ENCODE measurements at places on chromosomes 6 and 20.

DNA sequence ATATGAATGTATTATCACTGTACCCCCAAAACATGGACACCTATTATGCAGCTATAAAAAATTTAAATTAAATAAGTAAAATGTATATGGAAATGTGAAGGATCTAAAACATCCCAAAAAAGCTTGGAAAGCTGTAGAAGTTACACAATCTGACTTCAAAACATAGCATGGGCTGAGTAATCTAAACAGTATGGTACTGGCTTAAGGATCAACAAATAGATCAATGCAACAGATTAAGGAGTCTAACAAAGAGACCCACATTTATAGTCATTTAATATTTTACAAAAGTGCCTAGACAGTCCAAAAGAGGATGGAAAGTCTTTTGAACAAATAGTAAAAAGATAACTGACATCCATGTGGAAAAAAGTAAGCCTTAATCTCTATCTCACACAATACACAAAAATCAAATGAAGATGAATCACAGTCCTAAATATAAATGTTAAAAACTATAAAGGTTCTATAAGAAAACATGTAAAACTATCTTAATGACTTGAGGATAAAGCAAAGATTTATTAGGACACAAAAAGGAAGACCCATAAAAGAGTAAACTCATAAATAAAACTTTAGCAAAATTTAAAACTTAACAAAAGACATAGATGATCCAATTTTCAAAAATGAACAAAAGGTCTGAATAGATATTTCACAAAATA, 46.8 kb downstream of the RANBP9 start:
- DNase-seq: no peak
- H3K27ac ChIP-seq: no peak overlapping the region
- H3K27me3 ChIP-seq: no peaks in the 10 kb centered on the region
- H3K36me3 ChIP-seq: no peaks in the 10 kb centered on the region

- DNase-seq: no peak
- H3K4me1 ChIP-seq: no peaks in the 10 kb centered on the region
- H3K4me3 ChIP-seq: no peak overlapping the region
- no peak overlapping the region for H3K27ac ChIP-seq
- H3K36me3 ChIP-seq: no peaks in the 10 kb centered on the region
Measured at GRCh38 chr6:27288136-27289044, 23.7 kb downstream of the POM121L2 start.

GRCh38 chr6:160437154-160437553, 89.0 kb downstream of the SLC22A3 start:
- H3K27me3 ChIP-seq: no peaks in the 10 kb centered on the region
- DNase-seq: no peak
- peaks cover 12% of the 10 kb centered on the region for H3K36me3 ChIP-seq
- H3K27ac ChIP-seq: no peak overlapping the region

GRCh38 chr6:104477569-104477968, 382.1 kb downstream of the HACE1 start:
- H3K4me1 ChIP-seq: no peaks in the 10 kb centered on the region
- no peak overlapping the region for H3K4me3 ChIP-seq
- no peak overlapping the region for H3K27ac ChIP-seq
- no peak for DNase-seq

GRCh38 chr6:13222048-13222447, 106.3 kb downstream of the TBC1D7 start:
- H3K27ac ChIP-seq: no peak overlapping the region
- no peak for DNase-seq

- DNase-seq: no peak
- no peak overlapping the region for H3K4me3 ChIP-seq
- H3K4me1 ChIP-seq: no peaks in the 10 kb centered on the region
Measured at GRCh38 chr6:63188828-63189227, 22.4 kb upstream of the FKBP1C start.

DNA sequence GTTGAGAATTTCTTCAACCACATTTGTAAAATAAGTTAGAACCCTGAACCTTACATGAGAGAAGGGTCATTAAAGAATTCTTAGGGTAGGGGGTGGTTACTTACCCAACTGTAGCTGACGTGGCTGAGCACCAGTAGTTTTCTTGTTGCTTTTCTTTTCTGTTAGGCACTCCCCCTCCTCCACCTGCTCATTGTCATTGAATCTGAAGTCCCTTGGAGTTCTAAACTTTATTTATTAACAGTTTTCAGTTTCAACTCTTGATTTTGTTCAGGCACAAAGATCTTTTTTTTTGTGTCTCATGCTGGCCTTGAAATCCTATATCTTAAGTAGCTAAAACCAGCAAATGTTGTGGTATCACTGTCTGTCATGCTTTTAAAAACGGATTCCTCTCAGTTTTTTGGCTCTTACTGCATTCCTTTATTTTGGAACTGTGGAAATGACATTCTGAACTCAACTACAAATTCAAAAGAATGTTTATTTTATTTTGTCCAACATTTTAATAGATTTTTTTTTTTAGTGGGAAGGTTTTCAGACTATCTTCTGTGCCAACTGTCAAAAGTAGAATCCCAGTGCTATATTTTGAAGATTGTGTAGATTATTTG, 465.2 kb downstream of the PHF3 start:
- no peaks in the 10 kb centered on the region for H3K4me1 ChIP-seq
- H3K36me3 ChIP-seq: no peaks in the 10 kb centered on the region
- no peak for DNase-seq
- no peak overlapping the region for H3K4me3 ChIP-seq
- H3K27me3 ChIP-seq: no peaks in the 10 kb centered on the region
